Stimulated activated CD8-positive, alpha-beta memory T cell treated with anti-CD3 and anti-CD28 coated beads, Interleukin-4, amount 100 ng/mL, for 4 hours (primary cell): ENCODE measurements at places on chromosomes 3 and 15.

DNA sequence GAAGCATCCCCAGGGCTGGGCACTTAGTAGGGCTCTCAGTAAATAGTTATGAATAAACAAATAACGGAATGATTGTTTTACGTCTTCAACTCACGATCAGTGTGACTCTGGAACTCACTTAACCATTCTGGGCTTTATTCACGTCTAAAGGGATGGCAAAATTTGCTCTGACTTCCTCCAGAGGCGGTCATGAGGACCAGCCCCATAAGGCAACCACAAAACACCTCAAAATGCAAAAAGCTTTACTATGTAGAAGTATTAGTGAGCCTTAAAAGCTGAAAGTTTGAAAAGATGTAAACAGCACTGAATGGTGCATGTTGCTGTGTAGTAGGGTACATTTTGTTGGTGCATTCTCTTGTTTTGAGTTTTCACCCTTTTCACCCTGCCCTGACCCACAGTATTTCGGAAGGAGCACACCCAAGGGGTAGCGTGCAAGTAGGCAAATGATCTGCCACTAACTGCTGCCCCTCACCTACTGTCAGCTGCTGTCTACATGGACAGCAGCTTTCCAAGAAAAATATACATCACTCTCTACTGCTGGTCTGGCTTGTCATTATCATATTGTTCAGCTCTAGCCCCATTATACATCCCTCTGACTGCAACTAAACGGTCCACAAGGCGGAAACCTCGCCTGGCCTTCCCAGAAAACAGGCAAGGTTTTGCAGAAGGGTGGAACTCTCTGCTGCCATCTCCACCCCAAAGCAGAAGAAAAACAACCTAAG, 308.5 kb upstream of the PROK2 start:
- DNase-seq: no peak

- DNase-seq: no peak
Measured at GRCh38 chr3:27043328-27043955, 325.7 kb downstream of the NEK10 start.

- no peak for DNase-seq
Measured at GRCh38 chr15:42016971-42017370, 3.9 kb downstream of the PLA2G4E start.

DNA sequence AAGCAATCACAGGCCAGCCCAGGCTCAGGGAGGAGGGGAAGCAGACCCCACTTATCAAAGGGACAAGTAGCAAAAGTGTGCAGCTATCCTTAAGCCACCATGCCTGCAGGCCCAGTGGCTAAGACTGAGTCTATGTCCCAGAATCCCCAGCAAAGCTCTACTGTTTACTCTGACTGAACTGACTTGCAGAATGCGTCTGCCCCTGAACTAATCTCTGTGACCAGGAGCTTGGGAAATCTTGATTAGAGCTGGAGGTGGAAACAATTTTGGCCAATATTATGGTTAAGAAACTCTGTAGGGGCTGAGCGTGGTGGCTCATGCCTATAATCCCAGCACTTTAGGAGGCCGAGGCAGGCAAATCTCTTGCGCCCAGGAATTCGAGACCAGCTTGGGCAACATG, 22.6 kb downstream of the DPH3 start:
- no peak for DNase-seq

DNA sequence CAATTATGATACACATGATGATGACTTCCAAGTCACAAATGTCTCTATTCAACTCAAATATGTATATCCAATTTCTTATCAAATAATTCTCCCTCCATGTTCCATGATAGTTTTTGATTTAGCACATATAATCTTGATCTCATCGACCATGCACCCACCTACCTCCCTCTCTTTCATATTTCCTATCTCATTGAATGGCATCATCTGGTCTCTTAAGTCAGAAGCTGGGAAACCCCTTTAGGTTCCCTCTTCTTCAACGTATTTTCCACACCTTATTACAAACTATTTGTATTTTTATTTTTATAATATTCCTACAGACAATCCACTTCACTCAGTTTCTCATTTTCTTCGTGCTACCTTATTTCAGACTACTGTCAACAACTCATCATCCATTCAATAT, 56.9 kb upstream of the DPH6 start:
- DNase-seq: no peak

DNA sequence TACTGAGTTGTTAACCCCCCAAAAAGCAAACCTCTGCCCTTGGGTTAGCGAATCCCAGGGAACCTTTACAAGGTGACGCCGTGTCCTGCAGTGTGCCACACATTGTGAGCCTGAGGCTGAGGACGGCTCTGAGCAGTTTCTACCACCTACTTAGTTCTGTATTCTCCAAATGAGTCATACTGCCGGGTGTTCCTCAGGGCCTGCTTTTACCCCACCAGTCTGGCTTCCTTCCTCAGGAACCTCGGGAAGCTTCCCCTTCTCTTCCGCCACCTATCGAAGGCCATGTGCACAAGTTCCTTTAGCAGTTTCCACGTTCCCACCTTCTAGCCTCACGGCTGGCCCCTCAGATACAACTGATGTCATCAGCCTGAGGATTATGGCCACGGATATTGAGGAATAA, 384.0 kb upstream of the TPM1 start:
- DNase-seq: no peak

DNA sequence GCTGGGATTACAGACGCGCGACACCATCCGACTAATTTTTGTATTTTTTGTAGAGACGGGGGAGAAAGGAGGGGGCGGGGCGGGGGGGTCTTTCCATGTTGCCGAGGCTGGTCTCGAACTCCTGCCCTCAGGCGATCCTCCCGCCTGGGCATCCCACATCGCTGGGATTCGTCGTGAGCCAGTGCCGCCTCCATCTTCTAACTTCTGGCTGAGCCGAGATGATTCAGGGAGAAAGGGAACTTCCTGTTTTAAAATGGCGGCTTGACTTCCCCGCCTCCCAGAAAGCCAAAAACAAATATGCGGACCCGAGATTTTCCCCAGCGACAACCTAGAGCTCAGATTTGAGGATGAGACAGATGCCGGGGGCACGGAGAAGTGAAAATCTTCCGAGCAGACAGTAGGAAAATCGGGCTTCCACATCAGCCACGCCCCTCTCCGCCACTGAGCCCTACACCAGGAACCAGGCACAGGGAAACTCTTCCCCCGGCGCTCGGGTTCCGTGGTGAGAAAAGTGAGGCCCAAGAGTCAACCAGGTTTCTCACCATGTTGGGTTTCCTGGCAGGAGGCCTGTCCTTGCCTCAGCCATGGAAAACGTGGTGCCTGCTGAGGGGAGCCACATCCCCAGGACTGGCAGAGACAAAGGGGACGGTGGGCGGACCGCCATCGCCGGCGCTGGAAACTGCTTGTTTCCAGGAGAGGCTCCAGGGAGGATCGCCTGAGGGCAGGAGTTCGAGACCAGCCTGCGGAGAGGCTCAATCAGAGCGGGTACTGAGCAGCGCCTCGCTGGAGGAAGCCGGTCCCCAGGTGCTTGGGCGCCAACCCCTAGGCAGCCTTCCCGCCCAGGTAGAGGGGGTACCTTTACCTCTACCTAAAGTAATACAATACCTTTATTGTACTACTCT, 18.7 kb downstream of the CHST14 start:
- no peak for DNase-seq

DNA sequence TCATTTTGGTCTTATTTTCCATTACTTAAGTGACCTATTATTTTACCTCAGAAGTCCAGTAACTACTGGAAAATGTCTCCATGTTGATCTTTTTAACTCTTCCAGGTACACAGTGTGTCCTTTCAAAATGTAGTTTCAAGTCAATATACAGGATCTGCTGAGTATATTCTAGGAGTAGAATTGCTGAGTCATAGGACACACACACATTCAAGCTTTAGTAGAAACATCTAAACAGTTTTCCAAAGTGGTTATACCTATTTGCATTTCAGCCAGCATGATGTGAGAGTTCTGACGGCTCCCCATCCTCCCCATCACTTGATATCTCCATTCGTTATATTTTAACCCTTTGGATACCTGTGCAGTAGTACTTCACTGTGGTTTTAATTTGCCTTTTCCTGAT, 271.9 kb downstream of the MCTP2 start:
- DNase-seq: no peak

DNA sequence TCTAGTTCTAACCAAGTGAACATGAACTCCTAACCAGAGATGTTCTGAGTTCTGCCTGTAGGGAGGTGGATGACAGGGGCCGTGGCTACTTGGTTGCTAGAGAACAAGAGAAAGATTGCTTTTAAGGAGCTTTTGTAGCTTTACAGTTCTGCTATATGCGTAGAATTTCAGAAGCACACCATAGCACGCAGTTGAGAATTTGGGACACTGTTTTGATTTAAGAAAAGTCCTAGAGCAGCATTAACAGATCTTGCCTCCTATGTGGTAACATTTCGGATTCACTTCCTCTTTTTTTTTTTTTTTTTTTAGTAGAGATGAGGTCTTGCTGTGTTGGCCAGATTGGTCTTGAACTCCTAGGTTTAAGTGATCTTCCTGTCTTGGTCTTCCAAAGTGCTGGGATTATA, 181.7 kb downstream of the TCF12 start:
- no peak for DNase-seq

DNA sequence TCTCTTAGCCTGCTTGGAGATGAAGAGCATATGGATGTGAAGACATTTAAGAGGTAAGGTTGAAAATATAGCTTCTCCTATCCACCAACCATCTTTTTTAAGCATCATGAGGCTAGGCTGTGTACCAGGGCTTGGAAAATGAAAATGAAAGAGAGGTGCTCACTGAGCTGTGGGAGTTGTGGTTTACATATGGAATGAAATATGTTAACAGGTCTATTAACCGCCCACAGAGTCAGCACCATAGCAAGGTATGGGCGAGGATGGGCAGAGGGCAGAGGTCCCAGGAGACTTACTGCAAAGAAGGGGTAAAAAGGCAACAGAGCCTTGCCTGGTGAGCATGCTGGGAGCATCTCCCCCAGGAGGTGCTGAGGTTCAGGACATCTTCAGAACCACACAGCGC, 273.1 kb downstream of the GABRG3 start:
- DNase-seq: no peak

DNA sequence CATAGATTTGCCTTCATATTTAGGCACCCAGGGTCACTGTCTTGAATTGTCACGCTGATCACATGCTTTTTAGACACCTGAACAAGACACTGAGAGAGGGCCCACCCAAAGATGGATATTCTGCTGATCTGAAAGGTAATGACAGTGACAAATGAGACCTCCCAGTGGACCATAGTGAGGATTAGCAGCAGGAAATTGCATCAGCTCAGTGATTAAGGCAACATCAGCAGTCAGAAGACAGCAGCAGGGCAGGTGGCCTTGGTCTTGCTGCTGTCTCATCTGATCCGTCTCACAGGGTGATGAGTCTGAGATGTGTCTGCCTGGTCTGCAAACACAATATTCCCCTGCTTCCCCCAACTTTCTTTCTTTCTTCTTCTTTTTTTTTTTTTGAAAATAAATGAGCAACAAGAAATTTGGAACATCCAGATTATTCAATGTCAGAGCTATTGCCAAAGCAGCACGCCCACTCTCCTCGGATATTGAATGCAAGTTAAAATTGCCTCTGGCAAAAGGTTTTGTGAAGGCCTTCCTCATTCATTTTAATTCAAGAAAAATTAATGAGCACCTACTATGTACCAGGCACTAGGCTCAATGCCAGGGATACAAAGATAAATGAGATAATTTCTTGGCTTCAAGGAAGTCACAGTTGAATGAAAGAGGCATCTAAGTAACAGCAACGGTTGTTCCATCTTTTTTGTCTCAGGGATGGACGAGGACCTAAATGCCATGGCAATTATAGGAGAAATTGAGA, 14.1 kb downstream of the OTOL1 start:
- no peak for DNase-seq

- no peak for DNase-seq
Measured at GRCh38 chr3:194571491-194572142, 61.6 kb downstream of the TMEM44 start.

- DNase-seq: no peak
Measured at GRCh38 chr3:192857260-192857661, 60.4 kb downstream of the MB21D2 start.

GRCh38 chr15:81264072-81264857, 59.7 kb downstream of the STARD5 start:
- DNase-seq: no peak

DNA sequence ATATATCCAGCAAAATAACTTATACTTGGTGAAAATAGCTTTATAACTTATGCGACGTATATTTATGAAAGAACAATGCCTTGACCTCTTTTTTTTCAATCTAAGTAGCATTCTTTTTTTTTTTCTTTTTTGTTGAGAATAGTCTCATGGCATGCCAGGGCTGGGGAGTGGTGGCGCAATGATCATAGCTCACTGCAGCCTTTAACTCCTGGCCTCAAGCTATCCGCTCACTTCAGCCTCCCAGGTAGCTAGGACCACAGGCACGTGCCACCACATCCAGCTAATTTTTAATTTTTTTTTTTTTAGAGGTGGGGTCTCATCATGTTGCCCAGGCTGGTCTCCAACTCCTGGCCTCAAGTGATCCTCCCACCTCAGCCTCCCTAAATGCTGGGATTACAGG, 43.5 kb downstream of the RAB8B start:
- no peak for DNase-seq

DNA sequence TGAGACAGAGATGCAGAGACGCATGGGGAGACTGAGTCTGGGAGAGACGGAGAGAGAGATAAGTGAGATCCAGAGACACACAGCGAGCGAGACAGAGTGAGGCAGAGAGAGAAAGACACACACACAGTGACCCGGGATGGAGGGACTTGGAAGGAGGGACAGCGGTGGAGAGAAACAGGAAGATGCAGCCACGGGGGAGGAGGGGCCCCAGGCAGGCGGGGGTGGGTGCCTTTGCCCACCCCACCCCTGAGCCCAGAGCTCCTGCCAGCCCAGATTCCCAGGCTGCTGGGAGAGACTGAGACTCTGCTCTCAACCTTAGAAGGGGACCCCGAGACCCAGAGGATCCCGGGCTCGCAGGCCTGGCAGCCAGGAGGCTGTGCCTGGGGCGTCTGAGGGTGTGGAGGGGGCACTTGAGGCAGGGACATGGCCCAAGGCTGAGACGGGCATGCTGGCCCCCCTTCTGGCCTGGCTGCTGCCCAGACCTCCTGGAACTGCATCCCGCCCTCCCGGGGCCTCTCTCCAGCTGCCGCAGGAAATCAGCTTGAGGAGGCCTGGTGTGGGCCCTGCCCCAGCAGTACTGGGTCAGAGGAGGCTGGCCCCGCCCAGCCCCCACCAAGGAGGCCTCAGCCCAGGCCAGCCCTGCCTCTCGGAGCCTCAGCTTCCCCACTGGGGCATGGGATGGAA, 18.1 kb downstream of the H1-8 start:
- DNase-seq: no peak

GRCh38 chr3:160409812-160410610, 10.6 kb downstream of the SMC4 start:
- no peak for DNase-seq

DNA sequence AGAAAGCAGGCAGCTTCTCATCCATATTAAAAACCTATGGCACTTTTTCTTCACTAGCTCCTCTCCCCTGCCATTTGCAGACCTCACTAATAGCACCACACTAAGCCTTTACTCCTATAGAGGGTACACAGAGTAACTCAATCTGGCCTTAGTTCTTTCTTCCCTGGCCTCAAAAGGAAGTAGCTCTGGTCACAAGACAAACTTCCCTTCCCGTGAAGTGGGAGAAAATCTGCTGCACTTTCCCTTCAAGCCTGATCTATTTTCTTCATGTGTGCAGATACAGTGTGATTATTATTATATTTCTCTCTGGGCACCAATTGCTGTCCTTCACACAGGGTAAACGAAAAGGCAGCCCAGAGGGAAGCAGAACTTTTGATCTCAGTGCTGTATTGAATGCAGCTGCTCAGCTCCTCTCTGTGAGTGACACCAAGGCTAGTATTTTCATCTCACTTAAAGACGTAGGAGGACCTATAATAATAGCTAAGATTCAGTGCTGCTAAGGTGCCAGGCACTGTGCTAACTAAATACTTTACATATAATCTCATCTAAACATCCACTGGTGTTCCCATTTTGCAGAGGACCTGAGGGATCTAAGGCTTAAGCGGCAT, 61.9 kb upstream of the RASGRP1 start:
- no peak for DNase-seq
